ENCODE measurements at places on chromosomes 5 and 9.

DNA sequence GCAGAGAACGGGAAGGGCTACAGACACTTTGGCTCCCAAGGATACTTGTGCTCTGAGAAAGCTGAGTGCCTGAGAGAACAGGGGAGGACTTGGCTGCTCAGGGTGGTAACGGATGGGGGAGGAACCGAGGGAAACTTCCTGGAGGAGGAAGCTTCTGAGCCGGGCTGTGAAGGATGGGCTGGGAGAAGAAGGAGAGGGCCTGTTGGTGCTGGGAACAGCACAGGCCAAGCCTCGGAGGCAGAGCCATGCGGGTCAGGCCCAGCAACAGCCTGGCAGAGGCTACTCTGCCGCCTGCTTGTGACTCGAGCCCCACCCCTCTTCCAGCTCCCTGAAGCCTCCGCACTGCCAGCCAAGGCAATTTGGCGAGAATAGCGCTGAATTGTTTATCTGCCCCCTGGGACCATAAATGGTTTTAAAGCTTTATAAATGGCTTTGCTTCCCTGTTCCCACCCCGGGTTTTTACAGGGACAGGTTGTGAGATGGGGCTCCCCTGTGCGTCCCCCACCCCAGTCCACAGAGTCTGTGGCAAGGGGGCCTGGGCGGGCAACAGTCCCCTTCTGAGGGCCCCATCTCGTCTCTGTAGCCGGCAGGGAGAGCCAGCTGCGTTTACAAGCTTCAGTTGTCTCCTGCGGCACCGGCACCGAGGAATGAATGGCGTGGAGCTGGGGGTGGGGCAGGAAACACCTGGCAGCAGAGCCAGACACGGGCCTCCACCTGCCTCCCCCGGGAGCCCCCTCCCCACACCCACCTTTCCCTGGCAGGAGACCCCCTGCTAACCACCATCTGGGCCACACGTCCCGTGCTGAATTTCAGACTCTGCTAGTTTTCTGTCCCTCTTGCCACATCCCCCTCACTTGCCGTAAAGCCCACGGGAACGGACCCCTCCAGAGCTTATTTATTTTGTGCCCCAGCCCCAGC is 24.4 kb downstream of the FAM163B start:
- no peak for DNase-seq

DNA sequence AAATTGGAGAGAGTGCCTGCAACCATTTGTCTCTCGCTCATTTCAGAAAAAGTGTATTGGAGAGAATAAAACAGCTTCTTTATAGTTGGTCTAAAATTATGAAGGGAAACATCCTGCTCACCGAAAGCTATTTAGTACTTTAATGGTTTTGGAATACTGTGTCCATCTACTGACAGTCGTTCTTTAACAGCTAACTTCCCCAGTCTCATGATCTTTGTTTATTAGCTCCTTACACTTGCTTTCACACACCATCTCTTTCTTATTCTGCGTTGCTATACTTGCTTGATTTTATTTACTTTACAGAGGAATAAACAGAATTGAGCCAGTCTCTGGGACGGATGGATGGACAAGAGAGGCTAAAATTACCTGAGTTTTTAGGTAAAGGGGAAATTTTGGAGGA is 229.3 kb downstream of the CCDC171 start:
- no peak for DNase-seq

- DNase-seq = no peak
These were observed 31.9 kb downstream of the RXRA start for GRCh38 chr9:134358026-134358661.

GRCh38 chr9:114694719-114695269 is 12.8 kb upstream of the TEX48 start:
- peak; percentile 23 for DNase-seq

DNA sequence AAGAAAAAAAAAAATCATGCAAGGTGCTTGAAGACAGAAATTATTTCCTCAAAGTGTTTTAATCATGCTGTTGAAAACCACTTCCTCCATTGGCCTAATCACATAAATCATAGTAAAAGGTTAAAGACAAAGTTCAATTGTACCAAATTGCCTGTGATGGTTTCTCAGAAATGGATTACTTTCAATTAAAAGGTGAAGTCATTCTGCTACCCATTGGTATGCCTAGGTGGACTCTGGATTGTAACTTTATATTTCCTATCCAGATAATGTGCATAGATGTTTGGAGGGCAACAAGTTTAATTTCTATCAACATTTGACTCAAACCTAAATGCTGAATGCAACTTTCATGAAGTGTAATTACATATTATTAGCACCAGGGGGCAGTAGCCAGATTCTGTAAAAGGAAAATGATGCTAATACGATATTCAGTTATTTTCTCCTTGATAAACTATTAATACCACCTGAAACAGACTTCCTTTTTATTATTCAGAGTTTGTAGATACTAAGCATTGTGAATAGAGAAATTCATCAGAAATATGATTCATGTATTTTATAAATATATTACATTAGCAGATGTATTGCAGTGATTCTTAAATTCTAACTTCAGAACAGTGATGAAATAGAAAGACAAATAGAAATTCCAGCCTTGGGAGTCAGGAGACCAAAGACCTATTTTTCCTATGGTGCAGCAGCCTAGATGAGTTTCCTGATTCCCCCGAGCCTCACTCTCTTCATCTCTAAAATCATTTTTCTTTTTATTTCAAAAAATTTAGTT is 148.2 kb downstream of the CAAP1 start:
- peak; percentile 63 for DNase-seq

DNA sequence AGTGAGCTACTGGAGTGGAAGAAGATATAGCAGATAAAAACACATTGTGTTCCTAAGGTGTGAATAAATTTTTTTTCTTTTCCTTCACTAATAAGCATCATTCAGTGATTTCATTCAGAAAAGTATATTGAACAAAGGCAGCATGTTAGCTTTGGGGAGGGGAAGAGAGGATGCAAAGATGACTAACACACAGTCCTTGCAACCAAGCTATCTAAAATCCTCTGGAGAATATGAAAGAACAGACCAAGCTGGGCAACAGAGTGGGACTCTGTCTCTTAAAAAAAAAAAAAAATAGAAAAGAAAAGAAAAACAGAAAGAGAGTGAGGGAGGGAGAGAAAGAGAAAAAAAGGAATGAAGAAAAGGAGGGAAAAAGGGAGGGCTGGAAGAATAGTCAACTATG is 22.3 kb upstream of the OMD start:
- no peak for DNase-seq

DNA sequence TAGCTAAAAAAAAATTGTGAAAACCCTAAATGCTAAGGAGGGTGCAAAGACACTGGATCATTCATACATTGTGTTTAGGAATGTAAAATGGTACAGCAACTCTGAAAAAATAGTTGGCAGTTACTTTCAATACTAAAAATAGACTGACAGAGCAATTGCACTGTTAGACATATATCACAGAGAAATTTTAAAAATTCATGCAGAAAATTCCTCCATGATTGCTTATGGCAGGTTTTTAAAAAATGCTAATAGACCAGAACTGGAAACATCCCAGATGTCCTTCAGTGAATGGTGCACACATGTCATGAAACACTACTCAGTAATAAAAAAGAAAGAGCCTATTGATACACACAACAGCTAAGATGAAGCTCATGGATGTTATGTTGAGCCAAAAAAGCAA is 349.8 kb upstream of the DAB2 start:
- DNase-seq = no peak

GRCh38 chr5:81425569-81425968 is 31.6 kb upstream of the ACOT12 start:
- DNase-seq = peak; percentile 68

- DNase-seq = no peak
These were observed 291.0 kb upstream of the PRR16 start for GRCh38 chr5:120173125-120173524.

DNA sequence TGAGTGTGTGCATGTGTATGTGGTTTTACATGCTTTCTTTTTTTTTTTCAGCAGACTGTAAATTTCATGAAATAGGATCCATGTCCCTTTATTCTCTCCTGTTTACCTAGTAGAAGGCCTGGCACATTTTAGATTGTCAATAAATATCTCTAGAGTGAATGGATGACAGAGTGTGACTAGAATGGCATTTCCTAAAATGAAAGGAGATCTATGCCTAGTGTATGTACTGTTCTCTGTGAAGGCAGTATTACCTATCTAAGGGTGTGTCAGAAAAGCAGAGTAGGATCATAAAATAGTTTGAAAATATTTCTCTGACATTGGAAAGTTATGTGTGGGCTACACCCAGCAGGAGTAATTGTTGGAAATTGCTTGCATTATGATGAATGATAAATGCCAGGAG is 1876.0 kb upstream of the C9orf72 start:
- no peak for DNase-seq

GRCh38 chr9:36045610-36046009 is 8.9 kb downstream of the RECK start:
- DNase-seq = no peak

GRCh38 chr5:106768392-106768791 is 902.3 kb downstream of the EFNA5 start:
- DNase-seq = no peak

- no peak for DNase-seq
These were observed 113.7 kb downstream of the VAV2 start for GRCh38 chr9:133878402-133878801.

DNA sequence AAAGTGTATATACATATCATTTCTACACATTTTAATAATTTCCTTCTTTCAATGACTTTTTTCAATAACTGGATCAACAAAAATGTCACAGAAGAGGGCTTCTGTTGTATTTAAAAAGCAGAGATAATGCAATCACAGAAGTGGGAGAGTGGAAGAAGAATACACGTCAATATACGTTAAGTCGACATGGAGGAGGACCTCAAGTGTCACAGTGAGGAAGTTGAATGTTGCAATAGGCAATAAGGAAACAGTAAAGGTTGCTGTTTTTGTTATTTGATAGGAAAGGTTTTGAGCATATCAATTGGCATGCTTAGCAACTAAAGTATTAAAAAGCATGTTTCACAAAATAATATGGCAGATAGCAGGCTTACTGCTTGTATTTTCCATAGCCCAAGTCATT is 184.0 kb upstream of the NR4A3 start:
- no peak for DNase-seq

GRCh38 chr5:171595401-171595800 is 176.0 kb downstream of the FGF18 start:
- no peak for DNase-seq

GRCh38 chr5:141512911-141513626 is 24.2 kb downstream of the PCDHGC5 start:
- DNase-seq = peak; percentile 64

- DNase-seq = peak; percentile 50
These were observed 1.5 kb downstream of the GAS1 start for GRCh38 chr9:86945728-86946200.

GRCh38 chr5:22892441-22892840 is 39.3 kb upstream of the CDH12 start:
- DNase-seq = peak; percentile 53

GRCh38 chr5:172303162-172303561 is 19.6 kb upstream of the UBTD2 start:
- DNase-seq = no peak

GRCh38 chr5:151153766-151154272 is 3.8 kb downstream of the ANXA6 start:
- DNase-seq = no peak

DNA sequence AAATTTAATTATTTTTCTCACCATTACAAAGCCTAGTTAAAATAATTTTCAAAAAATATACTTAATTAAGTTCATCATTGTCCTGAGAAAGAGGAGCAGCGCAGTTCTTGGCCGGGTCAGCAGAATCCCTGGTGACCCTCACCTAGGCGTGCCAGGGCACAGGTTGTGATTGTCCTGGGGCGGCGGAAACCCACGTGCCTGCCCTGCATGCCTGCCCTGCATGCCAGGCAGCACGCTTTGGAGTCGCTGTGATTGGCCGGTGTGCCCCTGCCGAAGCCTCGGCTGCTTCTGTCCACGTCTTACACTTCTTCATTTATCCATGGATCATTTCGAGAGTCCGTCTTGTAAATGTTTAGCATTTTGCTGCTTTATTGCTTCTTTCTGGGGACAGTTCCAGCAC is 25.6 kb downstream of the SLC12A2 start:
- DNase-seq = no peak

GRCh38 chr5:56302027-56302426 is 68.9 kb upstream of the ANKRD55 start:
- DNase-seq = no peak

GRCh38 chr5:3680821-3681220 is 85.2 kb downstream of the IRX1 start:
- no peak for DNase-seq

GRCh38 chr5:1105350-1106265 is 6.3 kb downstream of the SLC12A7 start:
- DNase-seq = no peak

GRCh38 chr5:143010351-143010750 is 240.2 kb downstream of the ARHGAP26 start:
- no peak for DNase-seq

DNA sequence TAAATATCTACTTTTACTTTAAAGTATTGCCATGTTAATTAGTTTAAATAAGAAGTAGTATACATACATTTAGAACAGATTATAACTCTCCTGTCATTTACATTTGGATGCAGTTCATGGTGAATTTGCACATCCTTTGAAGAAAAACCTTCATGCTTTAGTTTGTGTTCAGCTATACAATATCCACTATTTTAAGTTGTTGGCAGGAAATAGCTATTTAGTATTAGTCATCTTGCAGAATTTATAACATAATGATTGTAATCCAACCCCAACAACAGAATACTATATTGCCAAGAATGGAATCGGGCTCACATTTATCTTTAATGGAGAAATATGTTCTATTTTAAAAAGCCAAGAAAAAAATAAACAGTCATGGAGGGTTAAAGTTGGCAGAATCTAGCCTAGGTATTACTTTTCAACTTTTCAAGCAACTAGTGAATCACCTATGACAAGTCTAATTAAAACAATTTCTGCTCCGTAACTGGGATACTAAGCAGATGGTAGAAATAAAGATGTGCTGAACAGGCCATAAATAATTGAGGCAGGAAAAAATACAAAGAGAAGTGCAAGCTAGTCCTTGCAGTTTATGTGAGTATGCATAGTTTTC is 1170.6 kb upstream of the NUDT12 start:
- DNase-seq = no peak

GRCh38 chr9:74521009-74521408 is 23.9 kb downstream of the RORB start:
- DNase-seq = peak; percentile 10

DNA sequence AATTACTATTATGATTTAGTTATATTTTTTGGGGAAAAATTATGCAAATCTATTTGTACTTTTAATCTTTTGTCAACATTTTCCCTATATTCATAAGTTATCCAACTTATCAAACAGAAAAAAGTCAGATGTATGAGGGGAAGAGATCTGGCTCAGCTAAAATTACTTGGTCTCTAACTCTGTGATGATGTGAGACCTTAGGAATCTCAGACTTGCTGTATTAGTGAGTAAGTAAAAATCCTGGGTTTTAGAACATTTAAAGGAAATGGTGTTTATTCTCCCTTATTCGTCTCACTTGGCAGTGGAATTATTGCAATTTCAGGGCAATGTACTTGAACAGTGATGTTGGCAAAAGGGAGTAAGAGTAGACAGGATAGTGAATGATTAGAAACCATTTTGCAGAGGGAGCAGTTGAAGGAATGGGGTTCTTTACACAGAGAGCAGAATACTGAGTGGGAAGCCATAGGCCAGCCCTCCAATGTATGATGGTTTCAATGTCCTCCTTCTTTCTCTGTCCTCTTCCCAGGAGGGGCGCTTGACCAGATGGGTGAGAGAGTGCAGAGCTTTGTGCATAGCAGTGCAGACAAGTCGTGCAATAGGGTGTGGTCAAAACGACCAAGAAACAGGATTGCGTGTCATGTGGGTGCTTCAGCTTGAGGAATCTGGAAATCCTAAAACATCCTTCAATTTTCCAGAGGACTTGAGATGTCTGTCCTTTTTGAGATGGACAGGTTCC is 91.7 kb downstream of the TENT4A start:
- DNase-seq = peak; percentile 37
